ENCODE measurements at places on chromosomes 2 and 18. TPM values are rescaled to one million over a fixed set of nuclear protein-coding genes. Genes with fewer than 3 reads are reported as not detected.

DNA sequence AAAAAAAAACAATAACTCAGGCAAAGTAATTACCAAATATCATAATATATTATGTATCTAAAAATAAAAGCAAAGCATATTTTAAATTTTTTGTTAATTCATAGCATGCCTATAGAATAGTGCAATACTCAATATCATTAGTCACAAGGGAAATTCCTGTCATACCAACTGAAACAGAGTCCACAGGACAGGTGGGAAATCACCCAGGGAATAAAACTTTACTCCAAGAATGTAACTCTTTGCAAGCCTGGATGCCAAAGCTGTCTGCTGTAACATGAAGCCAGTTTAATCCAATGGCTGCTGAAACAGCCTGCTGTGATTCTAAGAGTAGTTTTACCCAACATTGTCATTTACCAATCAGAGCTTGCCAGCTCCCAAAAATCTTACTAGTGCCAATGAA, 40.0 kb upstream of the SULT1C3 start:
- H3K36me3 ChIP-seq, result no peaks in the 10 kb centered on the region
- no peaks in the 10 kb centered on the region for H3K4me1 ChIP-seq
- no peak for DNase-seq
- H3K27me3 ChIP-seq, result no peaks in the 10 kb centered on the region

DNA sequence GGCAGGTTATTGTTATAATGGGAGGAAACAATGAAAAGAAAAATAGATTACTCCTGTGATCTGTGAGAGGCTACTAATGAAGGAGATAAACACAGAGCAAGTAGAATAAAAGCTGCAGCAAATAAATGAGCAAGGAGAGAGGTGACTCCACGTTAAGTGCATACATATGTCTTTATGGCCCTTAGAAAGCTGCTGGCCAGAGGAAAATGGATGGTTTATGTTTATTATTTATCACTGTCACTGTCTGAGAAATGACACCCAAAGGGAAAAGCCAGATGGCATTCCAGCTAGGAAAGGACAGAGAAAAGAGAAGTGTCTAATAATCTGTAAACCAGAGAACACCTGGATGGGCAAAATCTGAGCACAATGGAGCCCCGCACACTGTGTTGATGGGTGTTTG, 122.9 kb upstream of the DDX18 start:
- no peak overlapping the region for H3K27ac ChIP-seq
- no peaks in the 10 kb centered on the region for H3K36me3 ChIP-seq
- no peaks in the 10 kb centered on the region for H3K27me3 ChIP-seq
- no peak overlapping the region for H3K4me3 ChIP-seq

GRCh38 chr18:49648326-49648725, 86.5 kb downstream of the LIPG start:
- H3K27ac ChIP-seq, result peak overlapping the region; percentile 58
- DNase-seq, result no peak
- no peaks in the 10 kb centered on the region for H3K4me1 ChIP-seq

DNA sequence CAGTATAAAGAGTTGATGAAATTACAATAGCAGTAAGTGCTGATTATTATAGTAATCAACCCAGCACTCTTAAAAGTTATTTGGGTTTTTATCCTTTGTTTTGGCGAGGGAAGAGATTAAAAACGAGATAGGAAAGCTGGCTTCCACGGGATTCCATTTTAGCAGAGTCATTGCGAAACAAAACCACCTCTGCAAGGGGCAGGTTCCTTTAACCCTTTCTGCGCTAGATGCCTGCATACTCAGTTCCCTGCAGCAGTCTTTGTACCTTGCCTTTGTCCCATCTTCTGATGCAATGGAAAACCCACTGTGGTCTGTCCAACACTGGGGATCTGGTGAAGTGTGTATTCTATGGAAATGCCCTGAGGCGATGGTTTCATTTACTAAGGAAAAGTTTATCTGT, 2.7 kb downstream of the YPEL5 start:
- H3K27me3 ChIP-seq, result no peaks in the 10 kb centered on the region
- no peak overlapping the region for H3K27ac ChIP-seq
- H3K4me3 ChIP-seq, result peak overlapping the region; percentile 20
- no peak for DNase-seq
- peaks cover 23% of the 10 kb centered on the region for H3K36me3 ChIP-seq

DNA sequence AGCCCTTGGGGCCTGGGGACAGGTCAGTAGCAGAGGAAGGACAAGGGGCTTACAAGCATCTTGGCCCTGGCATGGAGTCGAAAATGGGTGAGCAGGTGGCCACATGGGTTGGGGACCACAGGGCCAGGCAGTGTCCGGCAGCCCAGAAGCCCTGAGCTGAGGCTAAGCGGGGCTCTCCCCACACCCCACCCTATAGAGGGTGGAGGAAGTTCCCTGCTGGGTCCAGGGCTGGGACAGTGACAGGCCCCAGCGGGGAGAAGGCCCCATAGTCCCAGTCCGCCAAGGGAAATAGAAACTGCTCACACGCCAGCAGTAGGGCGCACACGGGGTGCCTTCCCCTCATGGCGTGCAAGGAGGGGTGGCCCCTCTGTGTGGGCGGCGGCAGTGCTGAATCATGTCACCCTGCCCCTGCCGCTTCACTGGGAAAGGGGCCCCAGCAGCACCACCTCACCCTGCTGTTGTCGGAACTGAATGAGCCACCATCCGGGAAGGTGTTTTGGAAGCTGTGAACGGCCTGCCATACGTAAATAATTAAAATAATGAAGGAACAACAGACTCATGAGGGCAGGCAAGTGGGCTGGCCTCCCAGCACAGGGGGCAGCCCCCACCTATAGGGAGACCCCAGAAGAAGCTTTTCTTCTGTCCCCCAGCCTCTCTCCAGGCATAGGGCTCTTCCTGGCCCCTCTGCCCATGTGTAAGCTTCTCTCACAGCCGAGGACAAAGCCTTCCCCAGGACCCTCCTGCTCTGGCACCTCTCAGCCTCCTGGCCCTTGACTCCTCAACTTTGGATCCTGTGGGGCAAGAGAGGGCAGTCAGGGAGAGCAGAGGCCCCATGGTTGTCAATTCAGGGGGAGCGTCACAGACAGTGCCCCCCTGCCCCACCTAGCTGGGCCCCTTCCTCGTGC, 12.7 kb upstream of the DUSP2 start:
- H3K4me1 ChIP-seq, result no peaks in the 10 kb centered on the region
- DNase-seq, result peak; percentile 70
- H3K27ac ChIP-seq, result no peak overlapping the region
- no peak overlapping the region for H3K4me3 ChIP-seq
- no peaks in the 10 kb centered on the region for H3K36me3 ChIP-seq

DNA sequence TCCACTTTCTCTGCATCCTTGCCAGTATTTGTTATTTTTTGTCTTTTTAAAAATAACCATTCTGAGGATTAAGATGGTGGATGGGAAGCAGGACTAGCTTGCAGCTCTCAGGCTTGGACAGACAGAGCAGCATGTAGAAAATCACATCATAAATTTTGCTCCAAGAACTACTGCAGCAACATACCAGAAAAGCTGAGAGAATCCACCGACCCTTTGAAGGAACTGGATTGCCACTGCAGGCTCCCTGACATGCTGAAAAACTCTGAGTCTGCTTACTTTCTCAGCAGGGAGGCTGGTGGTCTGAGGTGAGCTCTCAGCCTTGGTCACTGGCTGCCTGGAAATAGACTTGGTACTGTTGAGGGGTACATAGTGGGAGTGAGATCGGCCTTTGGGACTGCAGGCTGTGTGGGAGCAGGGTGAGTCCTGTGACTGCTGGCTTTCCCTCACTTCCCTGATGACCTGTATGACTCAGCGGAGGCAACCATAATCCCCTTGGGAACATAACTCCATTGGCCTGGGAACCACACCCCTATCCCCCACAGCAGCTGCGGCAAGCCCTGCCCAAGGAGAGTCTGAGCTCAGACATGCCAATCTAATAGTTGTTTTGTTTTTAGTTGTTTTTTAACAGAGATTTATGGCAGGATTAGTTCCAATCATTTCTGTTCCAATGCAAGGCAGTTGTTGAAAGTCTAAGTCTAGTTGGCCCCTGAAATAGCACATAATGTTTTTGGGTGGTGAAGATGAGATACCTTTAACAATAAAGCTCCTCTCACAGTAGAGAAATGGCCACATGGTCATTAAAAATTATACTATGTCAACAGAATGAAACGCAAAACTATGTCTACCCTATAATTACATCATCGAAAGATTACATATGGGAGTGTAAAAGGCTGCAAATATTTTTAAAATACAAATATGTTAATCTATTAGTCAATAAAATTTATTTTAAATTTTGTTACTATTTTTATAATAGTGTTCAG, 414.2 kb upstream of the CHAC2 start:
- H3K27me3 ChIP-seq, result no peaks in the 10 kb centered on the region
- no peaks in the 10 kb centered on the region for H3K4me1 ChIP-seq
- H3K27ac ChIP-seq, result no peak overlapping the region
- H3K4me3 ChIP-seq, result no peak overlapping the region

GRCh38 chr2:99960291-99960690, 182.1 kb downstream of the AFF3 start:
- no peak overlapping the region for H3K27ac ChIP-seq
- H3K27me3 ChIP-seq, result no peaks in the 10 kb centered on the region
- H3K4me3 ChIP-seq, result no peak overlapping the region
- no peak for DNase-seq

- DNase-seq, result no peak
- H3K27me3 ChIP-seq, result no peaks in the 10 kb centered on the region
- no peak overlapping the region for H3K27ac ChIP-seq
- no peaks in the 10 kb centered on the region for H3K4me1 ChIP-seq
- no peak overlapping the region for H3K4me3 ChIP-seq
Observed at GRCh38 chr18:28916456-28916855, 739.5 kb upstream of the CDH2 start.

GRCh38 chr18:58144106-58144505, 100.1 kb downstream of the NEDD4L start:
- H3K4me3 ChIP-seq, result no peak overlapping the region
- peaks cover 26% of the 10 kb centered on the region for H3K4me1 ChIP-seq
- H3K27me3 ChIP-seq, result no peaks in the 10 kb centered on the region
- H3K27ac ChIP-seq, result peak overlapping the region; percentile 68

DNA sequence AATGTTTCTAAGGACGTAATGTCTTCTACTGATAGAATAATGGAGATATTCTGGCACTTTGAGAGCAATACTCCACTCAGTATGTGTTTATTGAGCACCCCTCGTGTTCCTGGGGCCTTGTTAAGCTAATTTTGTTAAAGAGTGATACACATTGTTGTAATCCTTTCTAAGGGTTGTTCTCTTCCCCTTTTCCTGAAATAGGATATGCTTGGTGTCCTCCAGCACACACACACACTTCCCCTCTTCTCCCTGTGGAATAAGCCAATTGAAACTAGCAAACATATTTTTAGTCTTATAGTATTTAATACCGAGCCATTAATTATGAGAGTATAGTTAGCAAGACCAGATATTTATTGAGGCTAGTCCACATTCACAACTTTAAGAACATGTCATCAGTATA, 114.1 kb downstream of the CRIM1 start:
- no peak overlapping the region for H3K27ac ChIP-seq
- no peak overlapping the region for H3K4me3 ChIP-seq
- no peaks in the 10 kb centered on the region for H3K27me3 ChIP-seq
- H3K4me1 ChIP-seq, result no peaks in the 10 kb centered on the region

DNA sequence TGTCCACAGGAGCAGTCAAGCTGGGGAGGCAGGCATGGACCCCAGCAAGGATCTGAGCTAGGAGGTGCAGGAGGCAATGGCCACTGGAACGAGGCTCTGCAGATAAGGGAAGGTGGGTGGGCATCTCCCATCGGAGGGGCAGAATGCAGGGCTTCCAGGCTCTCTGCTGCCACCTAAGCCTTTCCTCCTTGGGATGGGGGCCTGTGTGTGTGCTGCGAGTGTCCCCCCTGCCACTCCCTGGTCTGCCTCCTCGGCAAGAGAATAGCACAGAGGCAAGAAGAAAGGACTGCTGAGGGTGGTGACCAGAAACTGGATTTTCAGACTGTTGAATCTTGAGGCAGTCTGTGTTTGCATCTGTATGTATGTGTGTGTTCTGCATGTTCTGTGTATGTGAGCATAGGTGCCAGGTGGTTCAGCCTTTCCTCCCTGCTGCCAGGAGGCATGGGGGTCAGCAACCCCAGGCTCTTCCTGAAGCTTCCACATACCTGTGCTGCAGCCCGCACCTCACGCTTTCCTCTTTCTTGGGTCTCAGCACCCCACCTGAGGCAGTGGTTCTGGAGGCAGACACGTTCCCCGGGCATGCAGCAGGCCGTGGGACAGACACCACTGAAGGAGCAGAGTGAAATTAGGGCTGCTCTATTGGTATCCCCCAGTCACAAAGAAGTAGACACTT, 86.7 kb downstream of the EPAS1 start:
- DNase-seq, result no peak
- no peak overlapping the region for H3K27ac ChIP-seq
- no peak overlapping the region for H3K4me3 ChIP-seq
- H3K4me1 ChIP-seq, result peaks cover 22% of the 10 kb centered on the region

DNA sequence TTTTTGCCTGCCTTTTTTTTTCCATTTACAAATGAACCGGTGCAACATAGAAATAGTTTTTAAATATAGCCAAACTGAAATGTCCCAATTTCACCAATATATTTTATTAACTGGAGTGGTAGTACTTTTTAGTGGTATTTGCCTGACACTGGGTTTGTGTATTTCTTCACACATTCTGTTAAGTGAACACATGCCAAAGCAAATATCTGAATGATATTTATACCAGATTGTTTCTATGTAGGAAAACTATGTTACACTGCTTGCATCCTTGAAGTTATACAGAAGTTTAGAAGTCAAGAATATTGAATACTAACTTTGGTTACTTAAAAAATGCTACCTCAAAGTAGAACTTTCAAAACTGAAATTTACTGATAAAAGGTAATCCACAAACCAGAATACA, 19.4 kb upstream of the ITPRID2 start:
- DNase-seq, result no peak
- no peak overlapping the region for H3K4me3 ChIP-seq
- H3K27me3 ChIP-seq, result no peaks in the 10 kb centered on the region
- H3K4me1 ChIP-seq, result peaks cover 12% of the 10 kb centered on the region
- no peak overlapping the region for H3K27ac ChIP-seq

- no peak overlapping the region for H3K27ac ChIP-seq
- H3K4me1 ChIP-seq, result no peaks in the 10 kb centered on the region
- no peaks in the 10 kb centered on the region for H3K36me3 ChIP-seq
Observed at GRCh38 chr2:118913131-118913802, 28.7 kb upstream of the MARCO start.

GRCh38 chr18:42611134-42611533, 504.4 kb downstream of the RIT2 start:
- DNase-seq, result no peak
- no peaks in the 10 kb centered on the region for H3K36me3 ChIP-seq
- no peaks in the 10 kb centered on the region for H3K27me3 ChIP-seq
- no peak overlapping the region for H3K27ac ChIP-seq
- H3K4me1 ChIP-seq, result no peaks in the 10 kb centered on the region

SULT1C4 gene
- total RNA-seq, result not detected

SKA1 gene
- not detected for total RNA-seq

MC4R gene
- 0.73 TPM for total RNA-seq

ALPP gene
- total RNA-seq, result not detected

LONRF2 gene
- total RNA-seq, result 2.9 TPM

ACVR1C gene
- total RNA-seq, result 8.4 TPM

All from stomach (tissue), 19 donors.